ENCODE measurements at places on chromosomes 5 and 9.

DNA sequence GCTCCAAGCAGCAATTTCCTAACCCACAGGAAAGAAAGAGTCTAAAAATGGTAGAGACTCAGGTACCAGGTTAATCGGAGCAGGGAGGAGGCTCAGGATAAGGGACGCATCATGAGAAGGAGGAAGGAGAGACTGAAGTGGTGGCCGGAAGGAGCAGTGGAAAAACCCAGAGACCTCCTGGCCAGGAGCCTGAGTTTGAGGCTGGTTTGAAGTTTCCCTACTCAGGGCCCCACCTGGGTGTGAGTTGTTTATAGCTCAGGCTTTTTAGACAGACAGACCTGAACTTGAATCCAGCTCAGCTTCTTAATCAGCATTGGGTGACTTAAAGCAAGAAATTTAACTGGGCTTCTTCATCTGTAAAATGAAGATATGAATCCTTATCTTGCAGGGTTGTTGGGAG, 11.9 kb upstream of the AQP7 start:
- no peak for DNase-seq

DNA sequence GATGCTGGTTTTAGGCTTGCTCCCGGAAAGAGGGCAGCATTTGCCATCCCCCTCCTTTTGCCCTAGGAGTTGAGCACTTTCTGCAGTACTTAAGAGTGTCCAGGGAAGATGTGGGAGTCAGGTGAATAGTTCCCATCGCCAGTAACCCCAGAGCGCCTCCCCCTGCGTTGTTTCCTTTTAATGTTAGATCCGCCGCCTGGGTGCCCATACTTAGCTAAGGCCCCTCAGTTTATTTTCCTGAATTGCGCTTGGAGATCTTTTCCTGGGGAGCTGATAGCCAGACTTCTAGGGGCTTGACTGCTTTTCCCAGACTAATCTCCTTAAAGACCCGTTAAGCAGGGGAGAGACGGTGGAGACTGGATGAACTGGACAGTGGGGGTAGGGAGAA, 377 bp upstream of the PCDHAC2 start:
- no peak for DNase-seq

DNA sequence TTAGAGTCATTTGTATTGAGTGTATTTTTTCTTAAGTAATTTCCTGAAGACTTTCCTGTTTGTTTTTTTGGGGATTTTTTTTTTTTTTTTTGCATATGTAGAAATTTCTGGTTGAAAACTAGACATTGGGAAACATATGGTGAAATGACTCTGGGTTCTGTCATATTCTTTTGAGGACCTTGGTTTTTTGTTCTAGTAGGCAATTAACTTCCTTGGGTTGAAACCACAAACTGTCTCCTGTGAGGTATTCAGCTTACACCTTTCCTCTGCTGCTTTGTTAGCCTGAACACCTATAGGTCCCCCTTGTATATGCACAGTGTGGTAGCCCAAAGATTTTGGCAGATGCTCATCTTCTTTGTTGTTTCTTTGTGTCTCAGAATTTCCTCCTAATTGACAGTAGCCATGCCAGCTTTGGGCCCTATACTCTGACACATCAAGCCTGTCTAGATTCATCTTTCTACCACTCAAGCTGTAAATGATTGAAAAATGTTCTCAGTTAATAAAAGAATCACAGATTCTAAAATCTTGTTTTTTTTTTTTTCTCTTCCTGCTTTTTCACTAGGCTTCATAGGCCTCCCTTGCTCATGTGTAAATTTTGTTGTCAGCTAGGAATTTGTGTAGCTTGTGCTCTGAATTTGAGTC, 140.6 kb downstream of the COMMD10 start:
- no peak for DNase-seq

- no peak for DNase-seq
Measured at GRCh38 chr9:32811246-32811645, 27.9 kb downstream of the TMEM215 start.

- DNase-seq = no peak
Measured at GRCh38 chr5:176846335-176847140, 36.2 kb downstream of the UNC5A start.

DNA sequence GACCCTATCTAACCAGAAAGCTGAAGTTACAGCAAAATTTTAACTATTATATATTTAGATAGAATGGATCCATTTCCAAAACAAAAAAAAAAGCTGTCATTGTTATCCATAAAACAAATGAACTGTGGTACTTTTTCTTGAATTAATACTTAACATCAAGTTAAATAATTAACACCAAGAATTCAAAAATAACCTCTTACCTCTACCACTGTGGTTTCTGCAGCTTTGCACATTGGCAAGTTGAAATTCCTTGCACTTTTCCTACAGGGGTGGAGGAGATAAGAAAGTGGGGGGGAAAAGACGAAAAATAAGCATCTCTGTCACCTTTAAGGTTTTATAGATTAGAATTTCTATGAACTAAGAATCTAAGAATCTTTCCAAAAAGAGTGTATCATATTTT, 30.0 kb downstream of the OXCT1 start:
- no peak for DNase-seq

DNA sequence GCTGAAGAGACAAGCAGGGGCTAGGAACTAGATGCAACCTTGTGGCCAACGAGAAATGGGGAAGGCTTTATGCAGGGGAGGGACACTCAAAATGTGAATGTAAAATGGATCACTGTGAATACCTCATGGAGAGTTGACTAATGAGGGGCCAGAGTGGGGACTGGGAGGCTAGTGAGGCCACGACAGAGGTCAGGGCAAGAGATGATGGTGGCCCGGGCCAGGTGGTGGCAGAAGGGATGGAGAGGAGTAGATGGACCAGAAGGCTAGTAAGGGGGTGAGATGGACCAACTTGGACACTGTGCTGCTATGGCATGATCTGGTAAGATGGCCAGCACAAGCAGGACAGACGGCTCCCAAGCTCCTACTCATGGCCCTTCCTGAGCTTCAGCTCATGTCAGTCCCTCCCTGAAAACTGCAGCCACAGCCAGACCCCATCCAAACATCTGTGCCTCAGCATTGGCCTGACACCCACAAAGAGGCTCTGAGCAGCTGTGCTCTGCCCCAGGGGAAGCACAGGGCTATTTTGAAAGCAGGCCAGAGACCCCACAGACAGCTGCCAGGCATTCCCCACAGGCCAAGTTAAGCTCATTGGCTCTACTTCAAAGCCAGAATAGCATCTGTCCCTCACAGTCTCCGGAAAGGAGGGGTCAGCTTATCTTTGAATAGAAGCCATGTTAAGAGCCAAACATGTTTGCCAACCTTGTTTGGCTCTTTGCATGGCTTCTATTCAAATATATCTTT, 22.1 kb downstream of the P4HA2 start:
- DNase-seq = peak; percentile 36

DNA sequence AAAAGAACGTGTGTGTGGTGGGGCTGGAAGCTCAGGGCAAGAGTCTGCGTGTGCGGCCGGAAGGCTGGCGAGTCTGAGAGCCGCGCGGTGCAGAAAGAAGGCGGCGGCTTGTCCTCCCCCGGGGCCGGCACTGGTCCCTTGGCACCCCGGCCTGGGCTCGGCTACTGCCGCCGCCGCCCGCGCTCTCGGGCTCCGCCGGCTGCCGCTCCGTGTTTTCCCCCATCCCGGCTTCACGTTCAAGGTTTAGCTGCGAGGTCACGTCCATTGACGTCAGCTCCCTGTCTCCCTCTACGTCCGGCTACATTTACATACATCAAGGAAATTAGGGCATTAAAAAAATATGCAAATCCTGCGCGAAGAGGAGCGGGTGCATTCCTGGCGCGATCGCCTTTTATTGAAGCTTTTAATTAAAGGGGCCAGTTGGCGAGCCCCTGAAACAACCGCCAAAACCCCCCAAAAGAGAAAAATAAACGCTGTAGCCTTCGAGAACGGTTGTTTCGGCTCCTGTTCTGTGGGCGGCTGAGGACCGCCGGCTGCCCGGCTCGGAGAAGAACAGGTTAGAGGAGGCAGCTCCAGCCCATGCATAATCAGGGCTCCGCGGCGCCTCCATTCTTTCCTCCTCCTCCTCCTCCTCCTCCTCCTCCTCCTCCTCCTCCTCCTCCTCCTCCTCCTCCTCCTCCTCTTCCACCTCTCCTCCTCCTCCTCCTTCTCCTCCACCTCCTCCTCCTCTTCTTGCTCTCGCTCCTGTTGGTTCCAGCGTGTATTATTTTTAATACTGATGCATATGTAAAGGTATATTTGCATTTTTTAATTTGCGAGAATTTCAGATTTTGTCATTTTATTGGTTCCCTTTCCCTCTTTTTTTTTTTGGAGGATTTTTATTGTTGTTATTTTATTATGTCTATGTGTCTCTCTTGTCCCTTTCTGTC, 207.0 kb downstream of the MEF2C start:
- peak; percentile 39 for DNase-seq

DNA sequence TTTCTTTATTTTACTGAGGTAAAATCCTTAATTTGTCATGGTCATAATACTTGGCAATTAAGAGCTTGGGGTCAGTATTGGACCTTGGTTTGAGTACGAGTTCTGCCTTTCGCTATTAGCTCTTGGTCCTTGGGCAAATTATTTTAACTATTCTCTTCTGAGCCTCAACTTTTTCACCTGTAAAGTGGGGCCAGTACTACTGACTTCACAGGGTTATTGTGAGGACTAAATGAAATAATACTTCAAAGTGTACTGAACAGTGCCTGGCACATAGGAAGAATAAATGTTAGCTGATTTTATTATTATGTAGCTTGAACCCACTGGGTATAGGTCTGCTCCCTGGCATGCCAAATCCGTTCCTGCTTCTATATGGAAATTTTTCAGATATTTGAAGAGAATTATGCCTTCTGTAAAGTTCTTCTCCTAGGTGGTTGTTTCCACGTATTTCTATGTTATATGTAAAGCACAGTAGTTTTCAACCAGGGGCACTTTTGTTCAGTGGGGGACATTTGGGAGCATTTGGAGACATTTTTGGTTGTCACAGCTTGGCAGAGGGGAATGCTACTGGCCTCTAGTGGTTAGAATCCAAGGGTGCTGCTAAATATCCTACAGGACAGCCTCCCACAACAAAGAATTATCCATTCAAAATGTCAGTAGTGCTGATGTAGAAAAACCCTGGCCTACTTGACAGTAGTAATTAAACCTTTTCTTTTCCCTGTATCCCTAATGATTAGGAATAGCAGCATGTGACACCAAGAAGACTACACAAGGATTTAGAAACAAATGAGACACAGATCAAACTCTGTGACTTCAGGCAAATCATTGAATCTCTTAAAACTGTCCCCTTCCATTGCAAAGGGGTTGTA, 4.5 kb downstream of the RCL1 start:
- peak; percentile 27 for DNase-seq

GRCh38 chr5:58751222-58751837, 168.5 kb downstream of the RAB3C start:
- DNase-seq = peak; percentile 26

GRCh38 chr5:73687357-73687756, 61.4 kb downstream of the ARHGEF28 start:
- no peak for DNase-seq

GRCh38 chr9:105243015-105243686, 1.3 kb upstream of the SLC44A1 start:
- peak; percentile 70 for DNase-seq

DNA sequence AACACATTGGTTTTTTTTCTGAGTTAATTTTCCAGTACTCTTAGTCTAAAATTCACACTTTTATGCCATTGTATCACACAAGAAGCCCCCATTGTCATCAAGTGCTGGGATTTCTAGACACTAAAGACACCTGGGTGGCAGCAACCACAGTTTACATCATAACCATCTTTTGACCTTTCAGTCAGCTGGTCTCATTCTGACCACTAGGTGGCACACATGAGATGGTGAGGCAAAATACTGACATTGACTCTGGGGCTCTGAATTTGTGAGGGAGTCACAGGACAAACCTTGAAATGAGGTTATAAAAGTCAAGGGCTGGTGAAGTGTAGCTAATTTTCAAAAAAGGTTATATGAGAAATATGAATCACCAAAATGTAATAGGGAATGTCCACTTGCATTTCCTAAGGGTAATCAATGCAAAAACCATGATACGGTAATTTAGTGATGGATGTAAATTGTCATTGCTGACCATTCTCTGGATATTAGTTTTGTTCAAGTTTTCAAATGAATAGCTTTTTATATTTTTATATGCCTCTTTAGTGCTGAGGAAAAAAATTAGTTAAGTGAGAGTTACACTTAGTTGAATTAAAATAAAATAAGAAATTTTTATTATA, 229.4 kb downstream of the DMAC1 start:
- DNase-seq = peak; percentile 57

- DNase-seq = no peak
Measured at GRCh38 chr5:67390935-67391334, 194.3 kb upstream of the CD180 start.

DNA sequence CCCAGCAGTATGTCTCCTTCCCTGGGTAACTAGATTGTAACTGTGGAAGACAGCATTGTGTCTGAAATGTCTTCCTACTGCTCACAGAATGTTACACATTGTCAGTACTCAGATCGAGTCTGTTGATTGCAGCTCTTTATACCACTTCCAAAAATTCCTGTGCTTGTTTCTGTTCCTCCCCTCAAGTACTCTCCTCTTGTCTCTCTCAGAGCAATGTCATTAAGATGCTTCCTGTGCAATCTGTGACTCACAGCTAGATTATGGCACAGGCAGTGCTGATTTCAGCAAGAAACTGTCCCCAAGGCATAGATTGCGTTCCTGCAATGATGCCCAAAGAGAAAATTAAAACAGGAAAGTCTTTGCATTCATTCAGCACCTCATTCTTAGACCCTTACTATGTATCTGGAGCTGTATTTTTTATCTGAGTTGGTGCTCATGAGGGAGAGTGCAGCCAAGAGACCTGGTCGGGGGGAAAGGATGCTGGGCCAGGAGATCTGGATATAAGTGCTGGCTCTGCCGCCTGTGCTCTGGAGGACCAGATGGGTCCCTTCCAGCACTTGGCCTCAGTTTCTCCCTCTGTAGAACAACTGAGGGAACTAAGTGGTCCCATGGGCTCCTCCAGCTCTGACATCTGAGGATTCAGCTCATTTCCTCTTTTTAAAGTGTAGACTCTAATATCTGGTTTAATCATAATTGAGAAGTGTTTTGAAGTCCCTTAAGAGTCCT, 40.8 kb upstream of the GNPDA1 start:
- DNase-seq = peak; percentile 51

DNA sequence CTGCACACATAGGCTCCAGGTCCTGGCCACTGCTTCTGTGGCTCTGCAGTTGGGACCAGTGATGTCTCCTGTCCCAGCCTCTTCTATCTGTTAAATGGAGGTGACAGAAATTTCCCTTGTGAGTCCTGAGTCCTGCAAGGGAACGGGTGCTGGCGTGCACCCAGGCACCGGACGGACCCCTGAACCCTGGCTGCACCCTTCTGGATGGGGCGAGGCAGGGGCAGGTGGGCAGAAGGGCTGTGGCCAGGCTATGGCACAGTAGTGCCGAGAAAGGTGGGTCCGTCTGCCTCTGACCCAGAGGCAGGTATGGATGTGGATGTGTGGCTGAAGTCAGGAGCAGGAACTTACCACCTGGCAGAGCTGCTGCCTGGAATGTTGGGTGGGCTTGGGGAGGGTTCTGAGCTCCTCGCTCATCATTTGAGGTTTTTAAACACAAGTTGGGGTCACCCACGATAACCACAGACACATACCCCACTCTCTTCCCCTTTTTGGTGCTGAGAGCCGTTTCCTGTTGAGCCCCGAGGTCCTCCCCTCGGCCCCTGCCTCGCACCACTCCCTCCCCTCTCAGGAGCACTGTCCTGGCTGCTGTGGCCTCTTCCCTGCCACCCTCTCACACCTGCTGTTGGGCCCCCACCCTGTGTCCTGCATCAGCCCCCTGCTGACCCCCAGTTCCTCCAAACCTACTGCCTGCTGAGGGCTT, 82.0 kb downstream of the COL5A1 start:
- no peak for DNase-seq
